ENCODE measurements at places on chromosomes 6 and 20. TPM values are rescaled to one million over a fixed set of nuclear protein-coding genes. Genes with fewer than 3 reads are reported as not detected.

Gene ZC2HC1B
- not detected for total RNA-seq

DNA sequence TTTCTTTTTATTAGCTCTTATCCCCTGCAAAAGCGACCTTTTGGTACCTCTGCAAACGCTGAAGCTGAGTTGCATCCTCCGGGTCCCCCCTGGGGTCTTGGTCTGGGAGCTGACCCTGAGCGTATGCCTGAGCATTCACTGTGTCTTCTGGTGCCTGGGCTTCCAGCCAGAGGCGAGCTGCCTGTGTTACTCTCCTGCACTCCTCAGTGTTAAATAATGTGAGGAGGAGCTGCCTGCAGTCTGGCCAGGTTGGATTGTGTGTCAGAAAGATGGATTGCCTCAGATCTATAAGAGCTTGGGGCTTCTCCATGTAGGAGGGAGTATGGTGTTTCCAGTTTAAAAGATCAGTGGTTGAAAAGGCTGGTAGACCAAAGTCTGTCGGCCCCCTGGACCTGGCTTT lies 8.7 kb upstream of the GMPR start:
- no peaks in the 10 kb centered on the region for H3K4me1 ChIP-seq
- no peak overlapping the region for H3K27ac ChIP-seq
- H3K4me3 ChIP-seq, result no peak overlapping the region
- no peak for DNase-seq
- H3K27me3 ChIP-seq, result no peaks in the 10 kb centered on the region

Gene LAMA4
- 14.0 TPM for total RNA-seq

Gene ESF1
- total RNA-seq, result 6.8 TPM

GRCh38 chr6:113476937-113477839 lies 380.0 kb upstream of the MARCKS start:
- no peaks in the 10 kb centered on the region for H3K4me1 ChIP-seq
- H3K36me3 ChIP-seq, result no peaks in the 10 kb centered on the region
- H3K4me3 ChIP-seq, result no peak overlapping the region
- DNase-seq, result no peak

Gene HLA-DPA1
- total RNA-seq, result 8.7 TPM

Gene GRIK2
- total RNA-seq, result 3.4 TPM

GRCh38 chr6:64896939-64897338 lies 810.1 kb downstream of the EYS start:
- H3K4me3 ChIP-seq, result no peak overlapping the region
- no peaks in the 10 kb centered on the region for H3K4me1 ChIP-seq
- no peaks in the 10 kb centered on the region for H3K36me3 ChIP-seq
- no peaks in the 10 kb centered on the region for H3K27me3 ChIP-seq

- no peak for DNase-seq
- H3K4me3 ChIP-seq, result no peak overlapping the region
- H3K4me1 ChIP-seq, result no peaks in the 10 kb centered on the region
- H3K27me3 ChIP-seq, result no peaks in the 10 kb centered on the region
These were observed 139.4 kb upstream of the CDYL start for GRCh38 chr6:4636881-4637224.

Gene ID1
- 18.0 TPM for total RNA-seq

Gene AGPAT1
- 18.4 TPM for total RNA-seq

DNA sequence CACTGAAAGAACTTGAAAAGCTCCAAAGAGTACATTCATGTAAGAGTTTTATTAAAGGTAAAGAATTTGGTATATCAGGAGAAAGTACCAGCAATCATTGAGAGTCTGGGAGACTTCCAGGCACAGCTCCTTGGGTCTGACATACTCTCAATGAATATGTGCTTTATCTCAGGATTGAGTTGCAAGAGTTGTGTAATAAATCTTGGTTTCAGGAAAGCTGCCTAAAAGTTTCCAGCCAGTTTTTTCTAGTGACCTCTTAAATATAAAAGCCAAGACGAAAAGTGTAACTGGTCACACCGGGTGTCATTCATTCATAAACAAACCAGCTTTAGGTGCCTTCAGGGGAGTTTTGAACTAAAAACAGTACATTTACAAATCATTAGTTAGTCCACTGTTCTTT lies 21.6 kb upstream of the GJA1 start:
- no peaks in the 10 kb centered on the region for H3K36me3 ChIP-seq
- no peak overlapping the region for H3K27ac ChIP-seq
- no peaks in the 10 kb centered on the region for H3K27me3 ChIP-seq
- no peak overlapping the region for H3K4me3 ChIP-seq
- DNase-seq, result no peak

DNA sequence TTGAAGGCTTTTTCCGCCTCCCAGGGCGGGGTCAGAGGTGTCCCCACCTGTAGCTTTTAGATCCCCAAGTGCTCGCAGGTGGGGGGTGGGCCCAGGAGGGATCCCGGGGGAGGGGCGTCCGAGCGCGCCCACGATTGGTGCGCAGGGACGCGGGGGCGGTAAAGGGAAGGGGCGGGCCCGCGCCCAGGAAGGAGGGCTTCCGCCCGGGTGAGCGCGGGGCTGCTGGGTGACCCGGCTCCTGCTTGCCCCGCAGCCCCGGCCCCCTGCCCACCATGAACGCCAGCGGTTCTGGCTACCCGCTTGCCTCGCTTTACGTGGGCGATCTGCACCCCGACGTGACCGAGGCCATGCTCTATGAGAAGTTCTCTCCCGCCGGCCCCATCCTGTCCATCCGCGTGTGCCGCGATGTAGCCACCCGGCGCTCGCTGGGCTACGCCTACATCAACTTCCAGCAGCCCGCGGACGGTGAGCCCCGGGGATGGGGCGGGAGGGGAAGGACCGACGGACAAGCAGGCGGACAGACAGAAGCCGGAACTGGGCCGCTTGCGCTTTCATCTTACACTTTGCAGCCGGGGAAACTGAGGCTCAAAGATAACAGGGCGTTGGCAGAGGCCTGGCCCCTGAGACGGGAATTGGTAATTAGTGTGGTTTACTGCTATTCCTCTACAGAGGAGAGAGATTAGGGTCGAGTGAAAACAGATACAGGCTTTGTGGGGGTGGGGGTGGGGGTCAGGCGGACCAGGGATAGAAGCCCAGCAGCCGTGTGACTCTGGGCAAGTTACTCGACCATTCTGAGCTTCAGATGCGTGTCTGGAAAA lies at the start of gene PABPC1L:
TSS of gene PABPC1L (plus strand) at position 189 of the 818 bp plus-strand sequence. CDS start at position 273, 84 bp downstream.
- no peaks in the 10 kb centered on the region for H3K27me3 ChIP-seq
- DNase-seq, result peak; percentile 78
- H3K36me3 ChIP-seq, result peaks cover 7% of the 10 kb centered on the region
- peak within 1 kb of the TSS; percentile 60 for H3K4me3 ChIP-seq

Gene RNF144B
- 18.7 TPM for total RNA-seq

- H3K36me3 ChIP-seq, result no peaks in the 10 kb centered on the region
- no peak overlapping the region for H3K4me3 ChIP-seq
These were observed 287.2 kb downstream of the QKI start for GRCh38 chr6:163701762-163702161.

GRCh38 chr6:145147559-145147958 lies 587.8 kb downstream of the EPM2A start:
- H3K36me3 ChIP-seq, result no peaks in the 10 kb centered on the region
- DNase-seq, result no peak
- no peaks in the 10 kb centered on the region for H3K27me3 ChIP-seq
- peaks cover 3% of the 10 kb centered on the region for H3K4me1 ChIP-seq

GRCh38 chr20:19867940-19868371 lies 109.9 kb downstream of the RIN2 start:
- no peak overlapping the region for H3K4me3 ChIP-seq
- no peak overlapping the region for H3K27ac ChIP-seq
- DNase-seq, result no peak

DNA sequence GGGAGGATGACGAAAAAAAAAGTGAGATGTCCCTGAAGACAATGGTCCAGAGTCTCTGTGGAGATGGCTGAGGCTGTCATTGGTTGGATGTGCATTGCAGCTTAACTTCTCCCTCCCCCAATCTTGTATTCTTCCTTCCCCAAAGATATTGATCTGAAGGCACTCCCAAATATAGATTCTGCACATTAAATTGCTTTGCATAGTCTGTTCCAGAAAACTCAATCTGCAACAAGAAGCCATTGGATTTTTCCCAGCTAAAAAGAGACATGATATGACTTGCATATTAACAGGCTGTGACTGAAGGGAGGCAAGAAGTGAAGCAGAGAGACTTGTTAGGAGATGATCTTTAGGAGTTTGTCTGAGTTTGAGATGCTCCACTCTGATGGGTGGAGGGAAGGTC lies 245.2 kb upstream of the MOCS1 start:
- no peaks in the 10 kb centered on the region for H3K4me1 ChIP-seq
- no peaks in the 10 kb centered on the region for H3K36me3 ChIP-seq
- no peak for DNase-seq
- no peaks in the 10 kb centered on the region for H3K27me3 ChIP-seq
- no peak overlapping the region for H3K4me3 ChIP-seq
